ENCODE measurements at places on chromosomes 7 and 10. TPM values are rescaled to one million over a fixed set of nuclear protein-coding genes. Genes with fewer than 3 reads are reported as not detected.

RADIL gene
- total RNA-seq = 0.40 TPM

CYP3A7 gene
- total RNA-seq = 17.5 TPM

KEL gene
- 0.28 TPM for total RNA-seq

NOM1 gene
- 7.2 TPM for total RNA-seq

OR13A1 gene
- not detected for total RNA-seq

HABP2 gene
- total RNA-seq = 289 TPM

ZNF777 gene
- total RNA-seq = 6.5 TPM
